ENCODE measurements at places on chromosomes 11 and 22.

- no peak for DNase-seq
These were observed 34.1 kb downstream of the LIF start for GRCh38 chr22:30212363-30212995.

DNA sequence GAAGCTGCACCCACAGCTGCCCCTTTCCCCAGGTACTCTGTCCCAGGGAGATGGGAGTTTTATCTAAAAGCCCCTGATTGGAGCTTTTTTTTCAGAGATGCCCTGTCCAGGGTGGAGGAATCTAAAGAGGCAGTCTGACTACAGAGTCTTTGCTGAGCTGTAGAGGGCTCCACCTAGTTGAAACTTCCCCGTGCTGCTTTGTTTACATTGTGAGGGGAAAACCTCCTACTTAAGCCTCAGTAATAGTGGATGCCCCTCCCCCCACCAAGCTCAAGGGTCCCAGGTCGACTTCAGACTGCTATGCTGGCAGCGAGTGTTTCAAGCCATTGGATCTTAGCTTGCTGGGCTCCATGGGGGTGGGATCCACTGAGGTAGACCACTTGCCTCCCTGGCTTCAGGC is 470.1 kb upstream of the LARGE1 start:
- DNase-seq, result no peak

GRCh38 chr22:36432592-36433317 is 45.0 kb upstream of the MYH9 start:
- DNase-seq, result no peak

DNA sequence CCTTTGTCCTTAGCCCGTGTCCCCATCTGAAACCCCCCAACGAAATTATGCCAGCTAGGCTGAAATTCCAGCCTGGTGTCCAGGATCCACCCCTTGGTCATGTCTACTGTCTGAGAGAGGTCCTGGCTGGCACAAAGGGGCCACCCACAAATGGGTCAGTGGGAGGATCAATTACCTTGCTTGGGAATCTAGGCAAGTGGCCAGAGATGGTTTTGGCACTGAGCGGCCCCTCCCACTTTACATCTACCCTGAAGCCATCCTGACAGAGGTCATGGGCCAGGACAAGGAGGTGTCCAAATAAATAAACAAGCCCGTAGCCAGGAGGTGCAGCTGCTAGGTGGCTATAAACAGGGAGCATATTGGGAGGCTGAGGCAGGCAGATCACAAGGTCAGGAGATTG is 311.5 kb downstream of the MN1 start:
- DNase-seq, result no peak

DNA sequence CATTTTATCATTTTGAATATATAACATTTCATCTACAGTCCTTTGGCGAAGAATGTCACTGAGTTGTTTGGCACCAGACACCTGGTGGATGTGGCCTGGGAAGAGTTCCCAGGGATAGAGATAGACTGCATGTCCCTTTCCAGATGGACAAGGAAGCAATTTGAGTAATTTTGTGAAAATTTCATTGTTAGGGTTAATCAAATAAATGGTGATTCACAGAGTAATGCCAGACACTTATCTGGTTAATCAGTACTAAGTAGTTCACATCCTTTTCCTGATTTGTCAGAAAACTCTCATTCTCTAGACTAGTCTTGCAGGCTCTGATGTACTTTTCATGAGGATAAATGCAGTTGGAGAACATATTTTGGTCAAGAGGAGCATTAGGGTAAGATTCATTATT is 41.6 kb downstream of the NAALAD2 start:
- DNase-seq, result no peak

DNA sequence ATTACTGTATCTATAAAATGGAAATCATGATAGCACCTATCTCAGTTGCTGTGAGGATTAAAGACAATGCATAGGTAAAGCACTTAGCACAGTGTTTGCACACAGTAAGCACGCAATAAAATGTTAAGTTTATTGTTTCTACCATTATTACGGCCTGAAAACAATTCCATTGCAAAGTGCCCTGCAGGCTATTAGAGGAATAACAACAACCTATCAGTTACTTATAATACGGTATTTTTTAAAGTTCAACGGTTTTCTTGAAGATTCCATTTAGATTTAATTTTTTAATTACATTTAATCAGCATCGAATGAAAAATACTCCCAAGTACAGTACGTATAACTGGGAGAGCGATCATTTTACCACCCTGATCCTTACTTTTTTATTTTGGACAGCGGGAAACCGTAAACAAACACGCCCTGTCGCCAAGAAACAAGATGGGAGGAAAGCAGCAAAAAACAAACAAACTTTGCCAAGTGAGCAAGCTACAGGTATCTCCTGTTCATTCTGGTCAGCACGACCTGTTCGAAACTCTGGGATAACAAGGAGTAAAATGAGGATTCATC is 893 bp downstream of the SLC36A4 start:
- no peak for DNase-seq

GRCh38 chr11:10592331-10592730 is 23.9 kb upstream of the LYVE1 start:
- no peak for DNase-seq

- no peak for DNase-seq
These were observed 45.7 kb upstream of the SHANK2 start for GRCh38 chr11:71298016-71298550.

GRCh38 chr11:61778920-61779650 is 13.3 kb downstream of the TMEM258 start:
- no peak for DNase-seq

- no peak for DNase-seq
These were observed 33.3 kb downstream of the AMPD3 start for GRCh38 chr11:10488121-10488933.

- DNase-seq, result no peak
These were observed 401.0 kb upstream of the SYN3 start for GRCh38 chr22:33459137-33459536.

DNA sequence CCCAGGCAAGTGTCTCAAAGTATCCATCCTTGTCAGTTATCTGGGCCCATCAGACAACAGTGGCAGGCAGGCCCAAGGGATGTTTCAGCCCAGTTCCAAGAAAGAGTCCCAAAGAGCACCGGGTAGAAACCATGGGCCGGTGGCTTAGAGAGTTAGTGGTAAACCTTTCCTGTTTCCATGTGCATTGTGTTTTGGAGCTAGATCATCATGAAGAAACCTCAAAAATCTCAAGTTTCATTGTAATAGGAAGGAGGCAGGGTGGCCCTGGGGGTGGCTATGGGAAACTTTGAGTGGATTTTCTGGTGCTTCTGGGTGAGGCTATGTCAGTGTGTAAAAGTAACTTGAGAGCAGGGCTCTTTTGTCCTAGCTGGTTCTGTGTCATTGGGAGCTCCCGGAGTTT is 68.1 kb downstream of the UBASH3B start:
- DNase-seq, result no peak

- no peak for DNase-seq
These were observed 19.6 kb upstream of the PISD start for GRCh38 chr22:31681349-31682345.

DNA sequence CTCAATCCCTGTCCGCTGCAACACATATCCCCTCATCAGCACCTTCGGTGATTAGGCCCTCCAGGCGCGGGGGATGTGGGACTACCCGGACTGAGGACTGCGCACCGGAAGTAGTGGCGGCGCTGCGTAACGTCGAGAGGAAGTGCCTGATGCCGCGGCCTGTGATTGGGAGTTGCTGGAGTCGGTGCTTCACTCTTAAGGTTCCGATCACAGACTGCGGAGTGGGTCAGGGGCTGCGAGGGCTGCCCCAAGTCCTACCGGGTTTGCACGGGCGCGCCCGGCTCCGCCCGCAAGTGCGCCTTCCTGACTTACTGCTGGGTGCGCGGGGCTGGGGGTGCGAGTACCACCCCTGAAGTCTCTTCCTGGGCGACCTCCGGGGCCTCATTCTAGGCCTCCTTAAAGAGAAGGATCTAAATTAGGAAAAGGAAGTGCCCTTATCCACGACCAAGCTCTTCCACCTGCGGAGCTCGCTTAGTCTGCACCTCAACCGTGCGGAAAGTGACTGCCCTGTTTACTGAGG is at the start of gene ALKBH3:
ALKBH3 (plus strand) TSS at position 192 of the 520 bp plus-strand sequence. CDS start 1,822 bp downstream, outside the sequence.
- DNase-seq, result peak; percentile 81

DNA sequence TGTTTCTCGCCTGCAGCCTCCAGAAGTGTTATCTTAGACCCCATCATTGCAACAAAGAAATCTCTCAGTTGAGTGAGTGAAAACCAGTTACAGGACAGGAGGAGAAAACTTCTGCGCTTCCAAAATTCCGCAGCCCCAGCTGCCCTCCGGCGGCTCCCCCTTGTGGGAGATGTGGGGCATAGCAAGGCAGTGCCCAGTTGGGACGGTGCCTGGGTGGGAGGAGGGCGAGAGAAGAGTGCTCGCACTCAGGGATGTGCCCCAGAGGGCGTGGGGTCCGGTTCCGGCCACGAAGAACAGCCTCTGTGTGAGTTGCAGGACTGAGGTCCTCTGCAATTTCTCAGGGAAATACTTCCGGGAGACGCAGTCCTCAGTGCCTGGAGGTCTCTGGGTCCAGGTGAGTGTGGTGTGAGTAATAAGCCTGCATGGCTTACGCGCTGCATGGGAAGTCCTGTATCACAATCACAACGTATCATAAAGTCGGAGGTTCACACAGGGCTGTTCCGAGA is 87.0 kb upstream of the BLID start:
- DNase-seq, result no peak

DNA sequence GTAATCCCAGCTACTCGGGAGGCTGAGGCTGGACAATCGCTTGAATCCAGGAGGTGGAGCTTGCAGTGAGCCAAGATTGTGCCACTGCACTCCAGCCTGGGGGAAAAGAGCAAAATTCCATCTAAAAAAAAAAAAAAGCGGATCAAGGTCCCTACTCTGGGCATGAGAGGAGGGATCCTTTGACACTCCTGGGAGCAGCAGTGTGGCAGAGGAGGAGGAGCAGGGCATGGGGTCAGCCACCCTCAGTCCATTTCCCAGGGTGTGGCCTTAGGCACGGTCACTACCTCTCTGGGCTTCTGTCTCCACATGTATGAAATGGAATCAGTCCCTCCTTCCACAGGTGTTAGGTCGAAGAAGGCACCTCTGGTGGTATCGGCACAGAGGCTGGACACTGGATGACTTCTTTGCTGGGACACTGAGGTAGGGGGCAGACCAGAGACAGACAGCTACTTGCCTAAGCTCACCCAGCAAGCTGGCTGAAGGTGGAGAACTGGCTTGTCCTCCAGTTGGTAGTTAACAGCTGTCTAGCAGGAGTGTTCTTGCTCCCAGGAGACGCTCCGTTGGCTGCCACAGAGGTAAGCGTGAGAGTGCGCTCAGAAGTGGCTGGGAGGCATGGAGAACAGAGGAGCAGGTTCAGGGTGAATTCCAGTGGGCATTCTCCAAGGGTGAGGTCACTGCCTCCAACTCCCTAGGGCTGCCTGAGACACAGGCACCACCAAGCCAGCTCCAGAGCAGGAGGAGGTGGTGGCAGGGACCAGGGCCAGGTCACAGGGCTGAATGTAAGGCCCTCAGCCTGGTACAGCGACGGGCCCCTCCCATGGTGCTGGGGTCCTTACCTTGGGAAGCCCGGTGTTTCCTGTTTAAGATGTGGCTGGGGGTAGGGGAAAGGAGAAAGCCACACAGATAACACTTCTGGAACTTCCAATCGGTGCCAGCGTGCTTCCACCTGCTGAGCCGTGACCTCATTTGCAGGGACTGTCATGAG is 19.5 kb downstream of the TXN2 start:
- no peak for DNase-seq

DNA sequence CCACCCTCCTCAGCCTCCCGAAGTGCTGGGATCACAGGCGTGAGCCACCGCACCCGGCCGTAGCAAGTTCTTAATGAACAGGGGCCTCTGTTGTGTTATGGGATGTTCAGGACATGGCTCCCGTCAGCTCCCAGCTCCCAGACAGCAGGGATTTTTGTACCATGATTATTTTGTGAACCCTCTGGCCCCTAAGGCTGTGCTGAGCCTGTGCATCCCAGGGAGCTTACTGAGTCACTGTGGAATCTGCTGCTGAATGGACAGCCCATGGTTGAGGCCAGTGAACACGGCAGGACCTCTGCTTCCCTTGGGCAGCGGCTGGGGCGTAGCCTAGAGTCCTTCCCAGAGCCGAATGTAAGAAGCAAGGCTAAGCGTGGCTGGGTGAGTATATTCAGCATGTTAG is 245.2 kb downstream of the NTM start:
- DNase-seq, result no peak

GRCh38 chr11:7098235-7098832 is 9.5 kb downstream of the RBMXL2 start:
- DNase-seq, result no peak

DNA sequence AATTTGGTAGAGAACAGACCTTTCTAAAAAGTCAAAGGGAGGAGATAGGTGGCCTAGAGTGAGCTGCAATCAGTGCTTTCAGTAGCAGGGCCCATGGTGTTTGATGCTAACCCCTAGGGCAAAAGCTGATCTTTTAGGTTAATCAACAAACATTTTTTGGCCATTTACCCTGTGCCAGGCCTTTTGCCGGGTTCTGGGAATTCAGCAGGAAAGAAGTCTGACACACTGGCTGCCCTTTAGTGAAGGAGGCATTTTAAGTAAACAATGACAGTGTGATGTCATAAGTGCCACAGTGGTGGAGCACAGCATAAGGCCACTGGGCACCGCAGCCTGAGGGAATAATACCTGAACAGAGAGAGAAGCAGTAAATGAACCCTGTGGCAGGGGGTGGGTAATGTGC is 29.0 kb downstream of the C22orf31 start:
- no peak for DNase-seq

DNA sequence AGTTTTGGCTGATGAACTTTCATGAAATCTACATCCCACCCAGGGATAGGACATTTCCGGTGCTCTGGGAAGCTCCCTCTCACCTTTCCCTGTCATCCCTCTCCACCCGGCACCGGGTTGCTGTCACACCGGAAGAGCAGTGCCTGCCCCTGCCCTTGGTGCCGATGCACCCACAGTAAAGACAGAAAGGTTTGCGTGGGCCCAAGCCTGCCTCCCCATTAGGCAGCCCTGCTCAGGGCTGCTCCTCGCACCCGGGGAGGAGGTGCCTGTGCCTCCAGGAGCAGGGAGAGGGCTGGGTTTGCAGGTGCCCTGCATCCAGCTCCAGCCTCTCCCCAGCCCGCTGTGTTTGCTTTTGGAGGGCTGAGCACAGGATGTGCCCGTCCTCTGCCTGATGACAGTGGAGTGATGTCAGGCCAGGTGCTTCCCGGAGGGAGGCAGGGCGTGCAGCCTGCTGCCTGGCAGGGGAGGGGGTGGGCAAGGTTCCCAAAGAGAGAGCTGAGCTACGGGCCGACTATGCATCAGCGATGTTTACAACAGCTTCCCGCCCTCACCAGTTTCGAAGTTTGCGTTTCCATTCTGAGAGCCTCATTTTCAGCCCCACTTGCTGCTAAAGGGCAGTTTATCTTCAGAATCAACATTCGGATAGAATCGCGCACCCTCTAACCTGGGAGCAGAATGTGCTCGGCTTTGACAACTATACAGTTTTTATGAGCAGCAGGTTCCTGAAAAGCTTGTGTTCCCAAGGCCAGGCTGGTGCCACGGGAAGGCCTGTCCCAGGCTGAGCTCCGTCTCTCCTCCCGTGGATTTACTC is 83.2 kb upstream of the CLDN5 start:
- no peak for DNase-seq

All from stimulated activated CD8-positive, alpha-beta memory T cell treated with anti-CD3 and anti-CD28 coated beads, Interleukin-4, amount 100 ng/mL, for 4 hours (primary cell).